T-helper 17 cell (primary cell): ENCODE measurements at places on chromosomes 12 and 14.

DNA sequence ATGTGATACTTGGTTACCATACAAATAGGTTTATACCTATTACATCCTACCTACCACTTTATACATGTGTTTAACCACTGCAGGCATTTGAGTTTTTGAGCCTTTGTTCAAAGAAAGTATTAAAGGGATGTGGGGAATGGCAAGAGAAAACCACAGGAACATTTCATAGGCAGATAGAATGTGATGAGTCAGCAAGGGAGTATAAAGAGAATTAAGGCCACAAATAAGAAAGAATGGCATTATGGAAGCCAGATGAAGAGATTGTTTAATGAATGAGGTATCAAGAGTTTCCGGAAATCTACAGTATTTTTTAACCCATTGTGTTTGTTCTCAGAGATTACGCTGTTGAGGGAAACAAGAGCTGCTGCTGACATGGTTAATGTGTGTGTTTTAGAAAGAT lies 66.9 kb downstream of the METTL25 start:
- no peak for DNase-seq

GRCh38 chr12:104063712-104064030 lies 660 bp upstream of the HCFC2 start:
- no peak for DNase-seq

DNA sequence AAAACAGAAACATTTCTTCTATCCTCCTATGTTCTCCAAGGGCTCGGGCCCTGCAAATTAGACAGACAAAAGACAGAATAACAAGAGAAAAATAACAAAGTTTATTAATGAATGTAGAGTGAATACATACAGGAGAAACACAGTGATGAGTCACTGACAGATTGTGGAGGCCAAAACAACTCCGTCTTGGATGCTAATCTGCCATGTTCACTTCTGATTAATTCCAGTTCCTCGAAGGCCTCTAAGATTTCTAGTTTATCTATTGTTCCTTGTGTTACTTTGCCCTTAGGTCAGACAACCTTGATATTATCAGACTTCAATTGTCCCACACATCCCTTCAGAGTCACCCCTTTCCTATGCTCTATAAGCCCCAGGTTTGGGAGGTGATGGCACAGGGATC lies 26.8 kb upstream of the NEDD1 start:
- no peak for DNase-seq

DNA sequence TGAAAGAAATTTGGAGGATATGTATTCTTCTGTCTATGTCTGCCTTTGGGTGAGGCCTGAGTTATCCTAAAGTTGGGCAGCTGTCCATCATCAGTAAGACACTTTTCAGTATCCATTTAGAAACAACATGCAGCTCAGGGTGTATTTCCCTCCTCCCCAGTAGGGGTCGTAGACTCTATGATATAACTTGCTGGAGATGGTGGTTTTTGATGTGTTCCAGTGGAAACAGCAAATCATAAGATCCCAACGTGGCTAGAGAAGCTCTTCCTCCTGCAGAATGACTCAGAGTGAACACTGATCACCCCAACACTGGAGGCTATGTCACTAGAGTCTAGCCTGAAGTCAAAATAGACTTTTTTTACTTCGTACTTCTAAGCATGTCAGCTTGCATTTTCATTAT lies 331.6 kb upstream of the STXBP6 start:
- DNase-seq = no peak

- no peak for DNase-seq
These were observed 17.0 kb downstream of the TMEM63C start for GRCh38 chr14:77198561-77198960.

DNA sequence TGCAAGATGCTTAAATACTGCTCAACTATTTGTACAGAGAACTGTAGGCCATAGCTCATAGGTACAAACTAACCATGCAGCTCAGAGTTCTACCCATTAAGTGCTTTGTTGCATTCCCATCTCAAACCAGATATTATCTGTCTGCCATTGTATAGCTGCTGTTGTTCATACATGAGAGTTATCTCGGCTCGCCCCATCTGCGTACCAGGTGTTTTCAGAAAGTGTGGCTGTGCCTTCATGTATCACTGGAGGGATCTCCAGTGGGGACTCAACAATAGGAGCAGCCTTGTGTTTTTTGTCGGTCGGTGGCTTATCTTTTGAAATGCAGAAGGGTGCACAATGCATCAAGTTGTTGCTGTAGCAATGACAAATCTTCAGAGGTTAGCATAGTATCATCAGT lies 678.3 kb downstream of the RERGL start:
- no peak for DNase-seq

- DNase-seq = no peak
These were observed 4.8 kb downstream of the EPYC start for GRCh38 chr12:90999966-91000365.

DNA sequence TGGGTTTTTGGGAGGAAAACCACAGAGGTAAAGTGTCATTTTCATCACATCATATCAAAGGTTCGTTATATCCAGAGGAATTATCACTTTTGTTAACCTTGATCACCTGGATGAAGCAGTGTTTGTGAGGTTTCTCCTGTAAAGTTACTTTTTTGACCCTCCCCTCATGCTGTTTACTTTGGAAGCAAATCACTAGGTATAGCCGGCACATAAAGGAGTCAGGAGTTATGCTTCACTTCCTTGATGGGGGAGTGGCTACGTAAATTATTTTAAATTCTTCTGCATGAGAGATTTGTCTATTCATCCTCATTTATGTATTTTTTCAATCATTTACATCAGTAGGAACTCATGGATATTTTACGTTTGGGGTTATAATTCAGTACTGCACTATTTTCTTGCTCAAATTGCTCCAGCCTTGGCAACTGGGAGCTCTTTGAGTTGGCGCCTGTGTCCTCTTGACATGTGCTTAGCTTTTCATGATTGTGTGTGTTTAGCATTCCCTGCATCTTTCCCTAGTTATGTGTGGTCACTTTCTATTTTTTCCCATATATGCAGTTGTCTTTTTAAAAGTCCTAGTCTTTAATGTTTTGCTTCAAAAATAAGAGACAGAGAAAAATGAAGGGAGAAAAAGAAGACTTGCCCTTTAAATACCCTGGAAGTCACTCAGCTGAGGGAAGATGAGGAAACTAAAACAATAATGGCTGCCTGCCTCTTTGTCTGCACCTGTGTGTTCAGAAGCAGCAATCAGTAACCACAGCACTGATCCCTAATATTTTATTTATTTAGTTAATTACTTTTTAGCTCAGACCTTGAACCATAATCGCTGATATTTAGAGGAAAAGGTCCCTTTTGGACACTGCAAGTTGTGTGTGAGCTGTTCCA lies 62.1 kb downstream of the ZNF641 start:
- DNase-seq = no peak

GRCh38 chr12:122866379-122866778 lies 29.5 kb downstream of the VPS37B start:
- DNase-seq = no peak

DNA sequence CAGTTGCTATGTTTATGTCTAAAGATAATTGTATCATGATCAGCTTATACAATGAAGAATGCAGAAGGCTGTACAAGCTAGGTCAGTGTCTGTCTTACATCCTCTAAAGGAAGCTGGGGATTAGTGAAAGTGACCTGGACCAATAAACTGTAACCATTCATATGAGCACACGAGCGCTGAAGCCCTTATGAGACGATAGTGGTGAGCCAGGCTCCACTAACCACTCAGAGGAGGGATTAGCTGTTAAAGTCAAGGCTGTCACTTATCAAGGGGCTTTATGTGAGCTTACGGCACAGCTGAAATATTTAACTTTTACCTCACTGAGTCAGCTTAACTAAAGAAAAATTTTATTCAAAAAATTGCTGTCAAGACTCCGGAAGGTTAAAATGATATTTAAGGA lies 30.3 kb downstream of the NDUFA12 start:
- no peak for DNase-seq

DNA sequence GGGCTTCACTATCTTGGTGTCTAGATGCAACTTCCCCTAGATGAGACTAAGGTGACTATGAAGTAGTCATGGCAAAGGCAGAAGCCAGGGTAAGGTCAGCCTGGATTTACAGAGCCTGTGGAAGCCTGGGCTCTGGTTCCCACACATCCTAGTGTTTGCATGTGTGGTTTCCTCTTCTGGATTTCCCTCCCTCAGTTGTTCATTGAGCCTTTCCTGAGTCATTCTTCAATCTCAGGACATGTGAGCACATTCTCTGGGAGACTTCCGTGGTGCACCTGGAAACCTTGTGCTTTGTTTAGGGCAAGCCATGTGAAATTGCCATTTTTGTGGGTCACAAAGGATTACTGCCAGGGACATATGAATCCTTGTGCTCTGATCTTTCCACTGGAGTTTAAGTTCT lies 236.6 kb downstream of the C12orf75 start:
- no peak for DNase-seq

GRCh38 chr14:69475194-69475818 lies 9.2 kb upstream of the PLEKHD1 start:
- no peak for DNase-seq

DNA sequence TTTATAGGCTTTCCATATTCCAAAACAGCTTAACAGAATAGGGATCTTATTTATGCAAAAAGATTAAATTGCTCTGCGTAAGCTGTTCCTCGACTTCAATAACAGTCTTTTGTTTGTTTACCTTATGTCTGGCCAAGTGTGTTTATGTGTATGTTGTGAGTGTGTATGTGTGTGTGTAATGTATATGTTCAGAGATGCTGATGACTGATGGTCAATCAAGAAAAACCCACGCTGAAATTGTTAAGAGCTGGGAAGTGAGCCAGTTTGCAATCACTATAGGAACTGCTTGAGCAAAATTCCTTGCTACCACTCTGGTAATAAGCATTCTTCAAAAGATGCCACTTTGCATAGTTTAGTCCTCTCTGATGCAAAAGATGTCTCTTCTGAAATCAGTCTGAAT lies 59.6 kb downstream of the PRKD1 start:
- DNase-seq = no peak

DNA sequence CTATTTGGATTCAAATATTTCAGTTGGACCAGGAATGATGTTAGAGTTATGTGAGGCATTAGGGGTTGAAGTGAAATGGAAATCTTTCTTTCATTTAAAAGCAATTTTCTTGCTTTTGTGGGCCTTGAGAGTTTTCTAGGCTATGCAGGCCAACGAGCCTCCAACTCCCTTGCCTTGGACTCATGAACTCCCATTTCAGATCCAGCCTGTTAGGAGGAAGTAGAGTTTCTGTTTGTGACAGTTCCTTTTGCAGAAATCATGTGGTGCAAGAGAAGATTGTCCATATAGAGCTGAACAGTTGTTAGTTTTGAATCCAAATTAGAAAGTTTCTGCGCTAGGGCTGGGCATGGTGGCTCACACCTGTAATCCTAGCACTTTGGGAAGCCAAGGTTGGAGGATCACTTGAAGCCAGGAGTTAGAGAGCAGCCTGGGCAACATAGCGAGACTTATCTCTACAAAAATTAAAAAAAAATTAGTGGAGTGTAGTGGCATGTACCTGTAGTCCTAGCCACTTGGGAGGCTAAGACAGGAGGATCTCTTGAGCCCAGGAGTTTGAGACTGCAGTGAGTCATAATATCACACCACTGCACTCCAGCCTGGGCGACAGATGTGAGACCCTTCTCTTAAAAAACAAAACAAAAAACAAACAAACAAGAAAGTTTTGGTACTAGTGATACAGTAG lies 47.3 kb upstream of the MED13L start:
- no peak for DNase-seq

- DNase-seq = no peak
These were observed 344.0 kb downstream of the PDZRN4 start for GRCh38 chr12:41532072-41532471.

DNA sequence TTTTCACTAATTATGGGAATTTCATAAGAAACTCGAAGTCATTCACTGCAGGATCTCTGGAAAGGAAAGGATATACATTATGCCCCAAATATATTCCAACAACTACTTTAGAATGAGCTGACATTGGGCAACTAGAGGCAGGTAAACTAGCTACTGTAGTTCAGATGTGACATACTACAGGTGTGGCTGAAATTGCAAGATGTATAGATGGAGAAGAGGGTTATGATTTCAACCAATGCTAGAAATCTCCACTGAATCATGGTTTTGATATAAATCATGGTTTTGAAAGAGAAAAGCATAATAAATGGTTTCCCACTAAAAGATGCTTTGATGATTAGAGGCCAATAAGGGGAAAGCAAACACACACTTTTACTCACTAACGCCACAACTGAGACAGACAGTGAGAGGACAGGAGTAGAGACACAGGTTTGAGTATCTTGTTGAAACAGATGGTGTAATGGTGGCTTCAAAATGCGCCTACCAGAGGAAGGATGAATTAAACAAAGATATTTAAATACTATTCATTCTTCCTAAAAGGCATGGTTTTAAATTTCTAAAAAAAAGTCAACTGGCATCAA lies 296.1 kb upstream of the DIO2 start:
- no peak for DNase-seq

- no peak for DNase-seq
These were observed 121.9 kb downstream of the ETV6 start for GRCh38 chr12:11771356-11771755.

- DNase-seq = no peak
These were observed 52.0 kb upstream of the RNU6-8 start for GRCh38 chr14:32254952-32255679.

DNA sequence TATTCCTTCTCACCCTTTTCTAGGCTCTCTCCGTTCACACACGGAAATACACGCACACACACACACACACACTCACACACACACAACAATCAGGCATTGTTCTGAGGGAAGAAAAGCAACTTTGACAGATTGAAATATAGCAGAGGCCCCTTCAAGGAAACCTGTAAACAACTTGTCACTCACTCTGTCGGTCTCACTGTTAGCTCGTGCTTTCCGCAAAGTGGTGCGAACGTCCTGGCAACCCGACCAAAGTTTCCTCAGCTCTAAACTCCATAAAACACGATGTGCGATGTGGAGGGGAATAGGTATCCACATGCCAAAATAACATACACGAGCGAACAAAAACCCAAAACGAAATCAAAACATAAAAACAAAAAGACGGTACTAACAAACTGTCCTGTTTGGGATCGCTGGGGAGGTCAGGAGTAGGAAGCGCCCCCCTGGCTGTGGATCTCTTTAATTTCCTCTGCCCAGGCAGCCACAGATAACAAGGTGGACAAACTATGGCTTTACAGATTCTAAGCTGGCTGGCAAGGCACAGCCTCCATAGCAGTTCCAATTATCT lies 822 bp upstream of the SOX5 start:
- no peak for DNase-seq

- DNase-seq = no peak
These were observed 348.8 kb downstream of the KCNH5 start for GRCh38 chr14:62696331-62696924.

GRCh38 chr14:52790011-52790755 lies 1.2 kb downstream of the GNPNAT1 start:
- no peak for DNase-seq

- DNase-seq = no peak
These were observed 58.5 kb downstream of the NUAK1 start for GRCh38 chr12:106080041-106080790.

- DNase-seq = no peak
These were observed 60.0 kb upstream of the FBXO33 start for GRCh38 chr14:39492267-39492666.

- DNase-seq = no peak
These were observed 1271.0 kb downstream of the LRFN5 start for GRCh38 chr14:42877716-42878115.
